ENCODE measurements at places on chromosomes 4 and X. TPM values are rescaled to one million over a fixed set of nuclear protein-coding genes. Genes with fewer than 3 reads are reported as not detected.

GRCh38 chr4:42489095-42489494, 91.8 kb downstream of the SHISA3 start:
- DNase-seq = no peak

The TREX2 gene
- 3.4 TPM for total RNA-seq

- DNase-seq = no peak
Measured at GRCh38 chr4:71232846-71233245, 106.0 kb upstream of the SLC4A4 start.

DNA sequence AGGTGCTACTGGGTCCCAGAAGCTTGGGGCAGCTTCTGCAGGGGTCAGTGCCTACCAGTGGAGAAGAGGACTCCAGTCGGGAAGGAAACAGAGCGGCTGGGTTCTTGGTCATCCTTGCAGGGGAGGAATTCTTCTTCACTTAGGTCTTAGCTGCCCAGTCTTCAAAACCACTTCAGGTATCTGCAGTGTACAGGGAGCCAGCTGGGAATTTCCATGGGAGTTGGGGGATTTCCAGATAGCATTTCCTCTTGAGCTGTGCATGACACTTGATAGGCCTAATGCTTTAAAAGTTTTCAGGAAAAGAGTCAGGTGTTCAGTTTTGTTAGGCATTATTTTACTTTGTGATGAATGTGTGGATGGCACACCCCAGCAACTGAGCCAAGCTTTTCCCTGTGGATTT, 58.1 kb upstream of the ENPP6 start:
- DNase-seq = no peak

The TCP11X2 gene
- not detected for total RNA-seq

The FAAH2 gene
- total RNA-seq = 9.0 TPM

DNA sequence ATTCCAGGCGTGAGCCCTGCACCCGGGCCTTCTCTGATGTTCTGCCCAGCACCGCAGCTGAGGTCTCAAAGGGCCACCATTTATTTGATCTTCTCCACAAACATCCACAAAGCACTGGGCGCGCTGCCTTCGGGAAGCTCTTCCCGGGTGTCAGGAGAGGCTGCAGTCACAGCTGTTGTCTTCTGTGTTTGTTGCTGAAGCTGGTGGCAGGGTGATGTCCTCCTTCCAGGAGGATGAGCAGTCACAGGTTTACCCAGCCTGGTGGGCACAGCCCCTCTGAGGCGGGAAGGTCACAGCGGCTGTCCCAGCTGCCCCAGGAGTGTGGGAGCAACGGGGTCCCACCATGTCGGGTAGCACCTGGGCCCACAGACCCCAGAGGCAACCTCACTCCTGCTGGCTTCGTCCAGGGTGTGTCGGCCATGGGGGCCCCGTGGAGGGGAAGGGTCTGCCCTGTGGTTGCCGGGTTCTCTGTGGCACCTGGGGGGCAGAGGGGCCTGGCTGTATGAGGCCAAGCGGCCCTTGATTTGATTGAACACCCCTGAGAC, 27.6 kb downstream of the FGFRL1 start:
- DNase-seq = no peak

DNA sequence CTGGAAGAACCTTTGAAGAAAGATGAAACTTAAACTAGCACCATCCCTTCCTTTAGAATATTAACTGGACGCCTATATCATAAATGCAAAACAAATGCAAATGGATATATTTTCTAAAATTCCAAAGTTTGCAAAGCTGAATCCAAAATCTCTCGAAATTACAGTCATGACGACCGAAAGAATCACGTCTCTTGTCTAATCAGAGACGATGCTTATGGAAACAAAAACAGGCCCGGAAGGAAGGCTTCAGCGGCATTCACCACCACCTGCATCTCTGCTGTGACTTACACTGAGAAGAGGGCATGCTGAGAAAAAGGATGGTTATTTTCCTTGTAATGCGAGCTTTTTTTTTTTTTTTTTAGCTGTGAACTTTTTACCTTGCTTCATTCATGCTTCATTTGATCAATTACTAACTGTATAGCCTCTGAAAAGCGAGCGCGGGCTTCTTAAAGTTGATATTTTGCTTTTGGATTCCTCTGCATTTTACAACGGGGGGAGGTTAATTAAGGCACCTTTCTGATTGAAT, 209.3 kb downstream of the SOWAHB start:
- no peak for DNase-seq

- no peak for DNase-seq
Measured at GRCh38 chr4:115365185-115365584, 251.8 kb upstream of the NDST4 start.

All from esophagus squamous epithelium (tissue), 5 donors.